Left kidney (tissue), 8 donors: ENCODE measurements at places on chromosomes 12 and 14. TPM values are rescaled to one million over a fixed set of nuclear protein-coding genes. Genes with fewer than 3 reads are reported as not detected.

- no peak for DNase-seq
Observed at GRCh38 chr12:59088673-59089072, 168.4 kb upstream of the LRIG3 start.

GRCh38 chr12:103929046-103929783, 995 bp upstream of the HSP90B1 start:
- peak; percentile 92 for DNase-seq

- DNase-seq = no peak
Observed at GRCh38 chr12:30631740-30632139, 63.9 kb downstream of the IPO8 start.

Gene DPF3
- polyA plus RNA-seq = 5.3 TPM

DNA sequence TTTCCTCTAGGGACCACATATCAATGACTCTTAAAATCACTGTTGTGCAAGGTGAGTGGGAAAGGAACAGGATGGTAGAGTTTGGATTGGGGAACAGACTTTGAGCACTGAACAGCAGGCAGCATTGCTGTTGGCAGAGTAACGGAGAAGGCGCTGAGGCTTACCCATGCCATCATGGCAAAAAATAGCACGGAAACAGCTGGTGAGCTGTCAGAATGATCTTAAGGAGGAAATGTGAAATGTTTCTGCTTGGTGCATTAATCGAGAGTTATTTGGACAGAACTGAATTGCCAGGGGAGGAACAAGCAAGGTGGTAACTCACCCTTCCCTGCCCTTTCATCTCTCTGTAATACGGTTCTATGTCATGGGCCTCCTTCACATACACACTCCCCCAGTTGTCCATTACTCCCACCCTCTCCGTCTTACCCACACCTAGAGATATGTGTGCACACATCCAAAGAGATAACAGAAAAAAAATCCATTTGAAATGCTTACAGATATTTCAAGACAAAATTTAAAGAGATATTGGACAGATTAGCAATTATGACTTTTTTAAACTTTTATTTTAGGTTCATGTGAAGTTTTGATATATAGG, 572.5 kb downstream of the DIO2 start:
- peak; percentile 15 for DNase-seq

- DNase-seq = no peak
Observed at GRCh38 chr12:90124914-90125313, 416.3 kb upstream of the ATP2B1 start.

Gene ANKS1B
- polyA plus RNA-seq = 4.8 TPM

Gene WDR89
- polyA plus RNA-seq = 25.4 TPM

DNA sequence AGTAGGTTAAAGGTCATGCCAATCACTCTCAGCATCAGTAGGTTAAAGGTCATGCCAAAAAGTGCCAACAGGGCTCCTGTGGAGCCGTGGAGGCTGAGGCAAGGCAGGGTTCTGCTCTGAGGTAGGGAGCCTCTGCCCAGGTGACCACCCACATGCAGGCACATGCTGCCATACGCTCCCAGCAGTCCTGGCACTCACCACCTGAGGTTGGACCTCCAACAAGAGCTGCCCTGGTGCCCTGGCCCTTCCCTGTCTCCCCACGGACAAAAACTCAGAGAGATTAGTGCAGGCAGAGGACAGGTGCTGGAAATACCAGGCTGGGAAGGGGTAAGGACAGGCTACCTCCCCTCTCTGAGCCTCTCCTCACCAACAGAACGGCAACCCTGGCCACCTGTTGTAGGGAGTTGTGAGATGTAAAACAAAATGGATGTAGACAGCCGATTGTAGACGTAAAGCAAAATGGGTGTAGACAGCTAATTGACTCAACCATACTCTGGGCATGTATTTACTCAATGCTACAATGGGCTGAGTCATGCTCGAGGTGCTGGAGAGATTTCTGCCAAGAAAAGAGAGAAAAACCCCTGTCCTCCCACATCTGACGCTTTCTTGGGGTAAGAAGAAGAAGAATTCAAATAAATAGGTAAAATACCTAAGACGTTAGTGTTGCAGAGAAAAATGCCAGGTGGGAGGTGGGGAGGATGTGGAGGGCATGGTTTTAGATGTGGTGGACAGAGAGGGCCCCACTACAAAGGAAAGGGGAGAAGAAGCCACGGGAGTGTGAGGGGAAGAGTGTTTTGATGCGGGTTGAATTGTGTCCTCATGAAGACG, 32.4 kb downstream of the LTBP2 start:
- DNase-seq = no peak

- no peak for DNase-seq
Observed at GRCh38 chr14:92037989-92038388, 1.9 kb downstream of the TRIP11 start.

GRCh38 chr12:95204141-95204866, 13.0 kb downstream of the FGD6 start:
- no peak for DNase-seq

GRCh38 chr12:47111392-47111778, 31.6 kb upstream of the AMIGO2 start:
- no peak for DNase-seq

DNA sequence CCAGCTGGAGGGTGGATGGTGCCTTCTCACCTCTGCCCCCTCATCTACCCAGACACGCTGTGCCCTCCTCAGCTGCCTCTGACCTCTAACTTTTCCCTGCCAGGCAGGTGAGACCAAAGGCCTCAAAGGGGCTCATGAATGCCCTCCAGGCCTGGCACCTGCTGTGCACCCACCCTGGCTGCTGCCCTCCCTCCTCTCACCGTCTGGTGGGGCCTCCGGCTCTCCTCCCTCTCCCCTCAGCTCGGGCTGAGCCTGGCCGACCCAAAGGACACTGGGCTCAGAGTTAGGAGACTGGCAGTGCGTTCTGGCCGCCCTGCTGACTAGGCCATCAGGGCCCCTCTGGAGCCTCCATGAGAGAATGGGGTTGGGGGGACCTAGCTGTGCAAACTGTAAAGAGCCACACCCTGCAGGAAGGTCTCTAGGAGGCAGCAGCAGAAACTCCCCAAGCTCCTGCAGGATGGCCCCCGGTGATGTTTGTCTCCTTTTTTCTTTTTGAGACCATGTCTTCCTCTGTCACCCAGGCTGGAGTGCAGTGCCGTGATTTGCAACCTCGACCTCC, 40.3 kb upstream of the PPP1R13B start:
- DNase-seq = no peak

- no peak for DNase-seq
Observed at GRCh38 chr14:62602712-62603111, 442.5 kb downstream of the KCNH5 start.

- no peak for DNase-seq
Observed at GRCh38 chr12:86445356-86445755, 189.2 kb upstream of the MGAT4C start.

- no peak for DNase-seq
Observed at GRCh38 chr12:12510141-12510540, 52.5 kb downstream of the DUSP16 start.

DNA sequence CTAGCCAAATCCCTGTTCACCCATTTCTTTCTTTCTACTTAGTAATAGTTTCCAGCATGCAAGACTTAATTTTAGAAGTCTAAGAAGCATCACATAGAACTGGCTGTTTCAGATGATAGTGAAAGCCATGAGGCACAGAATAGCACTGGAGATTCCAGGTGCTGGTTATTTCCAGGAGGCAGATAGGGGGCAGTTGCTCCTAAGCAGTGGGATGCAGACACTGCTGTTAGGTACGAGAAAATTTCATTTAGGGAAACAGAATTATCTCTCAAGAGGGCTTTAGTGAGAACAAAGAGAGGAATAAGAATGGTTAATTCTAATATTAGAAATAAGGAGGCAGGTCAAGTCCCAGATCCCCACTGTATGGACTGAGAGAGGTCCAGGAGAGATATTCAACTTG, 3.6 kb upstream of the MDGA2 start:
- no peak for DNase-seq

GRCh38 chr14:101790232-101790631, 28.7 kb downstream of the PPP2R5C start:
- no peak for DNase-seq

DNA sequence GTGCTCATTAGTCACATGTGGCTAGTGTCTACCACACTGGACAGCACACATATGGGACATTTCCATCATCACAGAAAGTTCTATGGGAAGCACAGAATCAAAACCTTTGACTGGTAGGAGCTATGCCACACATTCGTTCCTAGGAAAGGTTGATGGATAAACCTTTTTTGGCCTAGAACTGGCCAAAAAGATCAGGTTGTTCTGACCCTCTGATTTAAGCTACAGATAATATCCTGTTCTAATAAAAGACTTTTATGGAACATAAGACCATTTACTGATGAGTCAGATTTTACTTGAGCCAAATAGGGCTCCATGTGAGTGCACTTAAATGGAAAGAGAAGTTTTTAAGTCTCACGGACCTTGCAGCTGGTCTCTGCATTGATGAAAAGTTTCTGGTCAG, 143.2 kb downstream of the SLC15A4 start:
- DNase-seq = no peak

Gene LMNTD1
- polyA plus RNA-seq = not detected

GRCh38 chr14:101066826-101067510, 163.4 kb upstream of the RTL1 start:
- DNase-seq = no peak

DNA sequence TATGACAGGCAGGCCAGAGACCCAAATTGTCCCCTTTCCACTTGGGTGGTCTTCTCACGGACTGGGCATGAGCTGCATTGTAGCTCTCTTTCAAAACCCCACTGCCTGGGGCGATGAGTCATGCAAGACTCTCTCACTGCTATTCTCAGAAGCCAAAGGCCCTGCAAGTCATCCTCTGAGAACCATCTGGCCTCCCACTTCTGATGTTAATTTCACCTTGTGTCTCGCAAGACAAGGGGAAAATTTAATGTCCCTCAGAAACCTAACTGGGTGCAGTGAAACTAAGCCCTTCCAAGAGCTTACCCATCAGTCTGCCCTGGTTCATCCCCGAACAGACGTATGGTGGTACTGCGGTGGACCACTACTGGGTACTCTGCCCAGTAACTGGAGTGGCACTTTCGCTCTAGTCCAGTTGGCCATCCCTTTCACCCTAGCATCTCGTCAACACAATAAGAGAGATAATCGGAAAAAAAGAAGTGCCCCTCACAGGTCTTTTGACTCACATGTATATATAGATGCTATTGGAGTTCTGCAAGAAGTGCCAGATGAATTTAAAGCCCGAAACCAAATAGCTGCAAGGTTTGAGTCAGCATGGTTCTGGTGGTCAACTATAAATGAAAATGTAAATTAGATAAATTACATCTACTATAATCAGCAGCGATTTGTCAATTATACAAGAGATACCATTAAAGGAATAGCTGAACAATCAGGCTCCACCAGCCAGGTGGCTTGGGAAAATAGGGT, 31.3 kb upstream of the LALBA start:
- no peak for DNase-seq

GRCh38 chr12:38102197-38102596, 214.4 kb upstream of the ALG10B start:
- DNase-seq = no peak

Gene KCNA5
- polyA plus RNA-seq = 1.9 TPM

DNA sequence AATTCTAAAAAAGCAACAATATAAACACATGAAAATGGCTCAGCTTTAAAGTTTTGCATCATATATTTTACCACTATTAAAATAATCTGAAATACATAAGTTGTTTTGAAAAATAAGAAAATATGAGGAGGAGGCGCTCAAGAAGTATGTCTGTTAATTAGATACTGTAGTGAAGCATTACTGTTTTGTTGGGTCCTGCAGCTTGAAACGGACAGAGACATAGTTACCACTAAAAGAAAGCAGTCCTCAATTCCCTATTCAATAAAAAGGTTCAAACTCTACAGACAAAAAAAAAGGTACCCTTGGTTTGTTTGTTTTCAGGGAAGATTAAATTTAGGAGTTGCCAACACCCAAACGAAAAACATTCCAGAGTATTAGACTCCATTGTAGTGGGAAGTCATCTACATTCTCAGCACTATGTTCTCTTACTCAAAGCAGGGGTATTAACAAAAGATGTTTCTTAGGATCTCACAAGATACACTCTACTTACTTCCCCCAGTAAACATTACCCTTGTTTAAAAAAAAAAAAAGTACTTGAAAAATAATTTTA, 3.0 kb downstream of the PAWR start:
- DNase-seq = peak; percentile 27

- DNase-seq = no peak
Observed at GRCh38 chr14:63993992-63994391, 141.2 kb downstream of the SYNE2 start.

Gene TAS2R8
- not detected for polyA plus RNA-seq

DNA sequence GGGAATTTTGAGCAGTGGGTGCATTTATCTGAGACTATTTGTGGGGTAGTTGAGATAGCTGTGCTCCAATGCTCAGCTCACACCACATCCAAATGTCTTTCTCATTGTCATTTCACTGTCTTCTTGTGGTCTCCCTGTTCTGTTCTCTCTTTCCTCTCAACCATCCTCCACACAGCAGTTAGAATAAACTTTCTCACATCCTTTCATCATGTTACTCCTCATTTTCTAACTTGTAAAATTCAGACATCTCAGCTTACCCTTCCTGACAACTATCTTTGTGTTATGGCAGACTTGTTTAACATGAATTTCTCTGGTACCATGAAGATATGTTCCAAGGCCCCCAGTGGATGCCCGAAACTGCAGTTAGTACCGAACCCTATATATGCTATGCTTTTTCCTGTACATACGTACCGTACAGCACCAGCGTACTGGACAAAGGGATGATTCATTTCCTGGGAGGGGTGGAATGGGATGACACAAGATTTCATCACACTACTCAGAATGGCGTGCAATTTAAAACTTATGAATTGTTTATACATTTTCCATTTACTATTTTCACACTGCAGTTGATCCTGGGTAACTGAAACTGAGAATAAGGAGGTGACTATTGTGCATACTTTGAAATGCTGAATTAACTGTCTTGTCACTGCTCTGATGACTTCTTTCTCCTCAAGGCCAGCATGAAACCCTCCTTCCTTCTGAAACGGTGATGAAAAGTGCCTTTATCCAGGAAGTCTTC, 177.1 kb upstream of the SLC38A2 start:
- no peak for DNase-seq

Gene LRRC10
- 0.08 TPM for polyA plus RNA-seq

Gene CMTM5
- 1.0 TPM for polyA plus RNA-seq

DNA sequence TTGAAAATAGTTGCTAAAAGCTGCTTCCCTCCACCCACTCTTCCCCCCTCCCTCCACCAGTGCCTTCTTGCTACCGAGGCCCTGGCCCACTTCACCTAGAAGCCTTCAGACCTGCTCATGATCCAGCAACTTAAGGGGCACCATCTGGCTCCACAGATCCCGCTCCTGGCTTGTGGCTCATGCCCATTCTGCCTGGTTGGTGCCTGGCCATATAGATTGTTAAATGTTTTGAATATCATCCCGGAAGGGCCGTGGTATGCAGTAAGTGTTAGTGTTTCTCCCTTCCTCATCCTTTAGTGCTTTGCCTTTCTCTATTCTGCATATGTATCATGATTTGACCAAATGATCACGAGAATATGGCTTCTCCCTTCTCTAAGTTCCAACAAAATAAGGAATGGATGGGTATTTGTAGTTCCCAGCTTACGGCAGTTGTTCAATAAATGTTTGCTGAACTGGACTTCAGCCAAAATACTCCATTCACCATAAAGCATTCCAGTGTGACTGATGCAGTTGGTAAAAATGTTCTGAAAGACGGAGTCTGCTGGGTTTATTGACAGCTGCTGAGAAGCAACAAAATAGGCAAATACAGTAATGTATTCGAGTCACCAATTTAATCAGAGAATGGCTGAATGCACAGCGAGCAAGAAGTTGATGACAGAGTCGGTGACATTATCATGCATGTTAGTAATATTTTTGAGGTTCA, 30.7 kb downstream of the GRIP1 start:
- no peak for DNase-seq

Gene CCDC177
- polyA plus RNA-seq = 0.05 TPM
